ENCODE measurements at places on chromosomes 5 and 9. TPM values are rescaled to one million over a fixed set of nuclear protein-coding genes. Genes with fewer than 3 reads are reported as not detected.

DNA sequence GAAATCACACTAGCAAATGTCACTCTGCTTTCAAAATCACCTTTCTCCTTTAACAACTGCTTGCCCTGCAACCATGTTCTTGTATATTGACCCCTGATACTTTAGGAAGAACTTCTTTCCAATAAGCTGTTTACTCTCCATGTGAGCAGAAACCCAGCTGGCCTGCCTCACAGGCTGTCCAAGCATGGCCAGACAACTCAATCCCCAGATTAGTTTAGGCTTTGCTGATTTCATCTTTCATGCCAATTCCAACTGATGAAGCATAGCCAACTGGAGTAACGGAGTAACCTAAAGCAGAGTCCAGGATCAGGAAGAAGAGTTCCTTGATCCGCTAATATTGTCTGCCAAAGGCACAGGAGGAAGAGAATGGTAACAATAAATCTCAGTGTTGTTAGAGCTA, 56.7 kb upstream of the HTR1A start:
- DNase-seq, result no peak

DNA sequence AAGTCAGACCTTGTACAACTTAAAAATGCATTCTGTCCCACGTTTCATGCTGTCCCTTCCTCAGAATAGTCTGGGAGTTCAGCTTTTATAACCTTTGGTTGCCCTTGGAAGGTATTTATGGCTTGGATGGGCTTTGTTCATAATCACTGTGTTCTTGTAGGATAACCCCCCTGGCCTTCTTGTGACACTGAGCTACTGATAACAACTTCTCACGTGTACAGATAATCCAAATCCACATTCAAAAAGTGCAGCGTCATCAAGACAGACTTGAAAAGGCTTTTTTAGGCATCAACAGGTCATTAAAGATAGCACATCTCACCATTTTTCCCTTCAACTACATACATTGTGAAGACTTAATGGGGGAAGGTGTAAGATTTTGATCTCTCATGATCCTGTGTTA, 42.0 kb downstream of the SLC1A3 start:
- DNase-seq, result no peak

DNA sequence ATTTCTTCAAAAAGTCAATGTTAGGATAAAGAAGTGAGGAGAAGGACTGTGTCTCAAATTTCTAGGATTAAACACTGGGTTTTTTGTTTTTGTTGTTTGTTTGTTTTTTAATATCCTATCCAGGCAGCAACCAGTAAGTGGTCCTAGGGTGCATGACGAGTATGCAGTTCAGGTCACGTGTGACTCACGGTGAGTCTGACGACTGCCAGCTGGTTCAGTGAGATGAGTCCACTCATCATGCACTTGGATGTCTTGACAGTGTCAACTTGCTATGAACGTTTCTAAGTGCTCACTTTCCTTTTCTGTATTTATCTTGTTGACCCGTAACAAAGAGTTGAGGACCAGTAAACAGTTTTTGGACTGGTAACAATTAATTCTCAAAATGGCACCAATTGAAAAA, 32.7 kb downstream of the ATG10 start:
- DNase-seq, result no peak

DNA sequence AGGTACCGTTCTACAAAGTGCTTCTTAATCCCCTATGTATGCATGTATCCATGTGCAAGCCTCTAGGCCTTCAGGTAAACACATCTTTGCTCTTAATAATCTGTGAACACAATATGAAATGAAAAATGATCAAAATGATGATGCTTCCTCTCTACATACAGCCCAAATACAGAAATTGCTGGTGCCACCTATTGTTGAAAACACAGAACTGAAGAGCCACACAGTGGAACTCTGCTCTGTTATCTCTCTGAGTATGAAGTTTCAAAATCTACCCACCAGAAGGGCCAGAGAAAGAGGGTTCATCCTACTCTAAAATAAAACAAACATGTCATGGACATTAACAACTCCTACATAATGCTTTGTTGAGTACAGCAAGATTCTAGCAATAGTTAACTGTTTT, 71.3 kb downstream of the GLIS3 start:
- peak; percentile 43 for DNase-seq

DNA sequence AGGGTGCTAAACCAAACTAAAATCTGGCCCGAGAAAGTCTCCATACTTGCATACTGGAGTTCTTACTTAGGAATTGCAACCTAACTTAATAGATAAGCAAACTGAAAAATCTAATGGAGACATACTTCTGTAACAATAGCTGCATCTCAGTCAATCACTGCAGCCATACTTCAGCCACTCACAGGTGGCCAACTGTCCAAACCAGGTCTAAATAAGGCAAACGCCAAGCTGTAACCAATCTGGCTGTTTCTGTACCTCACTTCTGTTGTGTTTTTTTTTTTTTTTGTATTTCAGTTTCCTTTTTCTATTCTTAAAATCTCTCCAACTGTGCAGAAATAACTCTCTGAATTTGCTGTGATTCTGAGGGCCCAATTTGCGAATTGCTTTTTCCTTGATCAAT, 4.4 kb upstream of the NDUFB6 start:
- no peak for DNase-seq

DNA sequence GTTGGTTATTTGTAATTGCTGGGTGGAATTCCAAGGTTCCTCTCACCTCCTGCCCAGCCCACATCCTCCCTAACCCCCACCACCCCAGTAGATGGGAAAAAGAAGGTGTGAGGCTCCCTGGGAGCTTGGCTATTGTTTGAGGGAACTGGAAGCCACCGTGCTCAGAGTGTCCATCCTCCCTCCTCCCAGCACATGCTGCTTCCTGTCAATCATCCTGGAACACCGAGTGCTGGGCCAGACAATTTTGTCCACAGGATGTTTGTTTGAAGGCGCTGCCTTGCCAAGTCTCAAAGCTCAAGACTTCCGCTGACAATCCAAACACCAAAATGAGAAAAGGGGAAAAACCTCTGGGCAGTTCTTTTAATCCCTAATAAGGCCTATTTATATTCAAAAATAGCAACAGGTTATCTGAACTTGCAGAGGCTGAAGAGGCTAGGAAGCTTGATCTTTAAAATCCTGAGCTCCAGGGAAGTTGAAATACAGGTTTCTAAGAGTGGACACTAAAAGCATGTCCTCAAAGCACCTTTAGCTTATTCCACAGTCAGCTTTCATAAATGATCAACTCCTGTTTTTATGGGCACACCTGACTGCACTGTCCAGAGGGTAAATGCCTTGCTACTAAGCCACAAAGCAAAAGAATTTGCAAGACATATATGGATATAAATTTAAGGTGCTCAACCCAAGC, 286.7 kb downstream of the NFIB start:
- DNase-seq, result no peak

DNA sequence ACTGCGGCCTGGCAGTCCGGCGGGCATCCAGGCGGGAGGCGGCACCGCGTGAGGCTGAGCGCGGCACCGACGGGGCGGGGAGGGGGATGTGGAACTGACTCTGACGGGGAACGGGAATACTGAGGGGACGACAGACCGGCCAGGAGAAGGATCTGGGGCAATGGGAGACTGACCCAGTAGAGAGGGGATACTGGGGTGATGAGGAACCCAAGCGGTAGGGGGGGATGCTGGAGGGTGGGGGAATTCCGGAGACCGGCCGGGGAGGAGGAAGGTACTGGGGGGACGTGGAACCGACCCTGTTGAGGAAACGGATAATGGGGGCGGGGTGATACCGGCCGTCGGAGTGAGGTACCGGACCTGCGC, 423 bp downstream of the IPPK start:
- peak; percentile 89 for DNase-seq

DNA sequence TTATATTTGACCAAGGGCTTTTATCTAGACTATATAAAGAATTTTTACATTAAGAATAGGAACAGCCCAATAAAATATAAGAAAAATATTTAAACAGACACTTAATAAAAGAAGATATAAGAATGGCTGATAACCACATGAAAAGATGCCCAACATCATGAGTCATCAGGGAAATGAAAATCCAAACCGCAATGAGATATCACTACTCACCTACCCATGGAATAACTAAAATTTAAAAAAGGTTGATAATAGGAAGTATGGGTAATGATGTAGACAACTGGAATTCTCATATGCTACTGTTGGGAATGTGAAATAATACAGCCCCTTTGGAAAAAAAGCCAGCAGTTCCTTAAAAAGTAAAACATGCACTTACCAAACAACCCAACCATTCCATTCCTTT, 206.9 kb upstream of the PCSK5 start:
- no peak for DNase-seq

DNA sequence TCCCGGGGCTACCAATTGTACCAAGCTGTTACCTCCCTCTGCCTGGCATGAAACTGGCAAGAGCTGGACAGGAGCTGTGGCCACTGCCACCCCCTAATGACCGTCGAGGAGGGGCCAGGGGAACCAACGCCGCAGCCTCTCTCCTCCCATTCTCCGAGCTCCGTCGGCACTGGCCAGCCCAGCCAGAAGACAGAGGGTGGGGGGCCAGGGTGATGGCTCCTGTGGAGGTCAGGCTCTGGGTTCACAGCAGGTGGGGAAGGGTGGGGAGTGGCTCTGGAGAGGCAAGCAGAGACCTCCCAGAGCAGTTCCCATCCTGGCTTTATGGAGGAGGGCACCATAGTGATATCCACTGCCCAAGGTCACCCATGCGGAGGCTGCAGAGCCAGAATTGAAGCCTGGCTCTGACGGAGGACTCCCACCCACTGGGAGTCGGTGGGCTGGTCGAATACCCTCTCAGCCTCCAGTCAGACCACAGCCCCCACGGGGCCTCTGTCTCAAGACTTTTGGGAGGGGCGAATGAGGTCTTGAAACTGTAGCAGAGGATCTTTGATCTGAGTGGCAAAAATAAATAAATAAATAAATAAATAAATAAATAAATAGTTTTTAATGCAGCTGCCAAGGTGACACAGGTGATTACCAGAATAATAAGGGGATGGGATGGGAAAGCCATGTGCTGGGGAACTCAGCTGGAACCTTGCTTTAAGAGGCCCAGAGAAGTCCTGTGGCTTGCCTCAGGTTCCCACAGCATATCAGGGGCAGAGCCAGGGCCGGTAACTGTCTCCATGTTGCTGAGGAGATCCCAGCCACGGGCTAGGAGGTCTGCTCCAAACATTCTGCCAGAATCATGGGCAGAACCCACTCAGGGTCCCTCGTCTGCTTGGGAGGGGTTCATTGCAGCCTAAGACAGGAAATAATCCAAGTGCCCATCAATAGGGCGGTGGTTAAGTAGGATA, 42.5 kb upstream of the NEURL1B start:
- no peak for DNase-seq

GRCh38 chr5:90214991-90215390, 194.6 kb downstream of the CETN3 start:
- no peak for DNase-seq

DNA sequence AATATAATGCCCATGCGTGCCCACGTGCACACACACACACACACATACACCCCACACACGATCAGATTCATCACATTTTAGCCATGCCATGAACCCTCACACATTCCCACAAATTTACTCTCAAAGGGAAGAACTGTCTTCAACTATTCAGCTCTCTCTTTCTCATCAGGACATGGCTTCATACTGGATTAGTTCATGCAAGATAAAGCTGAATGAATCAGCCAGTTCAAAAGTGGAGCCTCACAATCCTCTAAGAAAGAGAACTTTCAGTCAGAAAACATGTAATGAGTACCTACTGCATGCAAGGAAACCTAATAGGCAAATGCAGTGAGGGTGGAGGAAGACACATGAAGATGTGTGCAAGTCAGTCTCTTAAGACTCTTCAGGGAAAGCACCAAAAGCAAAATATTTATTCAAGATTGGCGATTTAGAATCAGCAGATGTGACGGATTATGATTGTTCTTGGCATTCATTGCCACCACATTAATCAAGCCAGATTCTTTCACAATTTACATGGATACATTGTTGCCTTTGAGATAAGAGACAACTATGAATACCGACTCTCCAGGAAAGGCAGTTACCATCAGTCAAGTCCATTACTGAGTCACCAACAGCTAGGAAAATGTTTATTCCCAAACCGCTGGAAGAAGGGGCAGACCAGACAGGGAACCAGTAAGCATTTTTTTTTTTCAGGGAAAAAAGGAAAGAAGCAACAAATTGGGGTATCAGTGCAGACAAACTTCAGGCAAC, 30.3 kb upstream of the PUM3 start:
- DNase-seq, result peak; percentile 89

DNA sequence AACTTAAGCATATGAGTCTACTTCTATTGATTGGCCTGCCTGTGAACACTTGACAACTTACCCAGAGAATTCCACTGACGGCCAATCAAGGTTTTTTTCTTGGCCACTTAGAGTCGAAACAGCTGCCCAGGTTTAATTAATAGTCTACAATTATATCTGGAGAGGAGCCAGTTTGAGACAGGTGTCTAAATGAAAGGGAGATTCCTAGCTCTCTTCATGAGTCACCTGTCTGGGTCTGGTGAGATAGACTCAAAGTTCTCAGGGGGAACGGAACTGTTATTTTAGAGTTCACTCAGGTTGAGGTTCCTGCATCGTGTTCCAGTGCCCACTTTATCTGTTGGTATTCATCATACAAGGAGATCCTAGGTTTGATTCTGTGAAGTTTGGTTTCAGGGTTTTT, 111.0 kb downstream of the CD180 start:
- no peak for DNase-seq

GRCh38 chr5:154794525-154795234, 39.5 kb downstream of the LARP1 start:
- DNase-seq, result no peak

DNA sequence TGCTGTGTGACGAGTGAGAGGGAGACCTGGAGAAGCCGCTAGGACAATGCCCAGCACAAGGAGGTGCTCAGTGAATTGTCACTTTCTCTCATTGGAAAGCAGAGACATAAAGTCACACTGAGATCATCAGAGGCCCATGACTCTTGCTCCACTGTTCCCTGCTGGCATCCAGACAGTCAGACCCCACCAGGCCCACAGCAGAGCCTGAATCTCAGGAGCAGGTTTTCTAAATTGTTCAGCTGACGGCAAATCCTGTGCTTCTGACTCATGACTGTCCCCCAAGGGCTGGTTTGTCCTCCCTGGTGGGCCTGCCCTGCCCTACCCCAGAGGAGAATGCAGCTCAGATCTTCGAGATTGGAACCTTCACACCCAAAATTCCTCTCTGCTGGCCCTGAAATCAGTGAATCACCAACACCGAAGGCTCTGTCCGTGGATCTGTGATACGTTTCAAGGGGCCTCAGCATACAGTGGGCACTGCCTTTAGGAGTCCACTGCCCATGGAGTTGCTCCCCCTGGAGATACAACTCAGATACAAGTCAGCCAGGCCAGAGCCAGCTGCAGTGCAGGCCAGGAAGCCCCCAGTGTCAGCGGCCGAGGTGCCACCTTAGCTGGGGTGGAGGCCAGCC, 2.7 kb downstream of the PTGES start:
- DNase-seq, result peak; percentile 95

- no peak for DNase-seq
Observed at GRCh38 chr5:96024683-96025475, 63.2 kb upstream of the ELL2 start.

- DNase-seq, result no peak
Observed at GRCh38 chr5:158285698-158286097, 426.8 kb upstream of the CLINT1 start.

GRCh38 chr5:95631255-95631958, 11.5 kb downstream of the GPR150 start:
- peak; percentile 79 for DNase-seq

EGFLAM gene
- total RNA-seq, result 11.2 TPM

POMT1 gene
- 33.9 TPM for total RNA-seq

ADAM19 gene
- 12.1 TPM for total RNA-seq

SURF4 gene
- total RNA-seq, result 366 TPM

HACD4 gene
- 6.8 TPM for total RNA-seq

GDA gene
- not detected for total RNA-seq

POLR1E gene
- total RNA-seq, result 33.3 TPM

DIPK1B gene
- total RNA-seq, result not detected

FGFR4 gene
- total RNA-seq, result 1.1 TPM

Data from osteoblast (primary cell).